ENCODE measurements at places on chromosomes 1 and 21.

- DNase-seq = no peak
Measured at GRCh38 chr1:165857046-165857801, 29.8 kb downstream of the UCK2 start.

- DNase-seq = no peak
Measured at GRCh38 chr1:10677491-10678391, 118.7 kb downstream of the CASZ1 start.

DNA sequence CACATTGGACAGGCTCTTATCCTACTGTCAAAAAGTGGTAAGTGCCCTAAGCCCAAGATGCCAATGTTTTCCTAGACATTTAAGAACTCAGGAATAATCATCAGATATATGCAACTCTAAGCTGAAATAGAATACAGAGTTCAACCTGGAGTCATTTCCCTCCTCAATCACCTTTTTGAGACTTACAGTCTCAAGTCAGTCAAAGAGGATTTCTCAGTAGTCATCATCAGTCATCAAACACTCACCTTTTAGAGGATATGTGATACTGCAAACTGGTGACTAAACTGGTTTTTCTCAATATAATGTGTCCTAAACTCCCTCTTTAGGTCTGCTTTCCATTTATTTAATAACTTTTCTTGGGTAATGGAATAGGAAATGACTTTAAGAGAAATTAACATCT is 145.3 kb upstream of the ADAMTS5 start:
- no peak for DNase-seq

DNA sequence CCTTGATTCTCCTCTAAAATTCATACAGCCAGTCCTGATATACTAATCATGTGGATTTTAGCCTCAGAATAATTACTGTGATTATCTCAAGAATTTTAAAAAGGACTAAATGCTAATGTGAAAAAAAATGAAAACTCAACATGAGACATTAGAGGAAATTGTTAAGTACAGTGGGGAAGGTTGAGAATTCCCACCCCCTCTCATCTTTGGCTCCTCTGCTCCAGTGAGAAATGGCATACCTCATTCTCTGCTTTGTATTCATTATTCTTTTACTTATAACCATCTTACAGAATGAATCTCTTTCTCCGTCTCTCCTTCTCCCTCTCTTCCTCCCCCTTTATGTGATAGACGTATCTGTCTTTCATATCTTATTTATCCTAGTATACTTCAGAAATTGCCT is 70.9 kb downstream of the DIRAS3 start:
- no peak for DNase-seq

GRCh38 chr1:229344937-229345684 is 2.3 kb upstream of the CCSAP start:
- DNase-seq = no peak

DNA sequence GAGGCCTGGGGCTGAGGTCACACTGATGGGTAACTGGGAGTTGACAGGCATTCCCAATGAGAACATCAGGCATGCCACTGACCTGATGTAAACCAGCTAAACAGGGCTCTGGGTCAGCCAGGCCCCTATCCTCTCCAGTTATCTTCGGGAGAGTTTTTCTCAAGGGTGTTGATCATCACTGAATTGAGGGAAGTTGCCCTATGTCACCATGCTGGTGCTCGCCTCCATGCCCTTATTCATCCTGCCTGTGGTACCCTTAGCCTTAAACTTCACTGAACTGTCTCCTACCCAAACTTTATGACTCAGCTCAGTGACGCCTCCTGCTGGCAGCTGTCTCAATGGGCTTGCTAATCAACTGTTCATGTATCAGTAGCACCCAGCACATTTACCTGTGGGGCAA is 80.7 kb upstream of the TNR start:
- no peak for DNase-seq

GRCh38 chr1:115927971-115928370 is 48.3 kb upstream of the SLC22A15 start:
- DNase-seq = no peak

DNA sequence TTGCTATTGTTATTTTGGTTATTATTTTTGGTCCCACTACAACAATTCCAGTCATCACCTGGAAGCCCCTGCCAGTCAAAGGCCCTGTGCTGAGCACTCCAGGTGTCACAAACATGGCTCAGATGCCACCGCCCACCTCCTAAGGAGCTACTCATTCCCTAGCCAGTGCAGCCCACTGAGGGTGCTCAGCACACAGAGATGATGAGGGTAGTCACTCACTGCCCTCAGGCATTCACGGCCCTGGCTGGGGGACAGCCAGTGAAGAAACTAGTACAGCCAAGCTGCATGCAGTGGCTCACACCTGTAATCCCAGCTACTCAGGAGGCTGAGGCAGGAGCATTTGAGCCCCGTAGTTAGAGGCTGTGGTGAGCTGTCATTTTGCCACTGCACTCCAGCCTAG is 42.3 kb downstream of the NIPAL3 start:
- DNase-seq = no peak

- DNase-seq = no peak
Measured at GRCh38 chr1:8077120-8077573, 51.0 kb upstream of the ERRFI1 start.

DNA sequence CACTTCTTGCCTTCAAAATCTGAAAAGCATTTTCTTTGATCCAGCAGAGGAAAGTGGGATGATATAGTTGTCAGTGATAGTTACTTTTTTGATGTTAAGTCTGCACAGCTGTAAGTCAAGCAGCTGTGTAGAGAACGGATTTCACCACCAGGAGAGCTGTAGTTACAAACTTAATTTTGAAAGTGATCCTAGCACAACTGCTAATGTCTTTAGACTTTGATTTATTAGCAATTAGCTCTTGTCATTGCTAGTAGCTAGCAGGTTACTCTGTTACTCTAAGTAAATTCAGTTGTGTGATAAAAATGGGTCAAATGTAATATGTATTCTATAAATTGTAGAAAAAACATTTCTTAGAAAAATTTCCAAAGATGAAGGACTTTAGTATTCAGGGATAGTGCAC is 46.0 kb downstream of the ALG6 start:
- DNase-seq = no peak

GRCh38 chr21:15430577-15430976 is 299.2 kb upstream of the USP25 start:
- DNase-seq = no peak

DNA sequence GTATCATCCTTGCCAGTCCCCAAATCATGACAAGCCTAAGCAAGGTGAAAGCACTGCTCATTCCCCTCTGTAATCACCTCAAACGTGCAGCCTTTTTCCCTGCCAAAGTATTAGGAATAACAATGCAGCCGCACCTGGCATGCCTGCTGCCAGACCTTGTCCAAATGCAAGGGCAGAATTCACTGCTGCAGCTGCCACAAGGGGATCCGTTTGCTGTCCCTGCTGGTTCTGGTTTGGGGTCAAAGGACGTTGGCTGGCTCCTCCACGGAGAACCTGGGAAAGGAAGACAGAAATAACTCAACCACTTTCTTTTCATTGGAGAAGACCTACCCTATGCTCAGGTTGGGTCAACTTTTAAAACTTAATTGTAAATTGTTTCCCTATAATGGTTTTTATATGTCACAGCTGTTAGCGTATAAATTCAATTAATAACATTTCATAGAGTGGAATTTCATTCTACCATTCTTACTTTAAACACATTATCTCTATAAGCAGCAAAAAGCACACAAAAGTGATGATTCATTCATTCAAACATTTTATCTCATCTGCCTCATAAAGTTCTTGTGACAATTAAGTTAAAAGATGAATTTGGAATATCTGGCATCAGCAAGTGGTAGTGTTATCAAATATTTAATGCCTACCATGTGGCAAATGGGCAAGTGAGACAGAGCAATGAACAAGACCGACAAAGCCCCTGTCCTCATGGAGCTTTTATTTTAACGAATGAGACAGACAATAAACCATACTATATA is 59.8 kb upstream of the SDC3 start:
- no peak for DNase-seq

DNA sequence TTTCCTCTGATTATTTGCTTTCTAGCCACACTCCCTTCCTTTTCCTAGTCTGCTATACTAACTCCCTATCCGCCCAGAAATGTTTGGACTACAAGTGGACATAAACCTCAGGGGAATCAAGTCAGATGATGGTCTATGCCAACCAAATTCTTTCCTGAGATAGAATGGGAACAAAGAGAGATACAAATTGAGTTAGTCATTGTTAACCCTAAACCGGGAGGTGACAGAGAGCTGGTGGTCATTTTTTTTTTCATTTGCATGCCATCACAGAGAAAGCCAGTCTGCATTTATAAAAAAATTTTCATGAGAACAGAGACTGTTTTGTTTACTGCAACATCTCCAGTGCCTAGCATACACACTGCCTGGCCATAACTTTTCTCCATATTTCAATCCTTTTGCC is 35.0 kb downstream of the MYSM1 start:
- DNase-seq = no peak

- DNase-seq = no peak
Measured at GRCh38 chr21:43911935-43912487, 47.0 kb downstream of the AGPAT3 start.
